ENCODE measurements at places on chromosomes 5 and 9.
A peak's percentile ranks its signal among the peaks of the same experiment; 100 is the strongest.

GRCh38 chr5:176619203-176619568, 9.2 kb upstream of the GPRIN1 start:
- DNase-seq, result no peak

DNA sequence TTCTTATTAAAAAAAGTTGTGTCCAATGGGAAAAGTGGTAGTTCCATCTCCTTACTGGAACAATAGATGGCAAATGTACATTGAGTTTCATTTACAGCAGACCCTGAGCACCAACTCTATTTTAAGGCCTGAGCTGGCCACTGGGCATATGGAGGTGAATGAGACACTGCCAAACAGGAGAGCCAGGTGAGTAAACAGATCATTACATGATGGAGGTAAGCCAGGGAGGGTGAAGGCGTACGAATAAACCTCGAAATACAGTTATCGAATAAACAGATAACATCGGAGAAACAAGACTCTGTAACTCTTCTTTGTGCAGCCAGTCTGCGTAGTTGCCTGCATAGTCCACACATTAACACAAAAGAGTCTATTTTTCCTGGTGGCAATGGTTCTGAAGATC, 446.4 kb upstream of the KLF4 start:
- peak; percentile 42 for DNase-seq

DNA sequence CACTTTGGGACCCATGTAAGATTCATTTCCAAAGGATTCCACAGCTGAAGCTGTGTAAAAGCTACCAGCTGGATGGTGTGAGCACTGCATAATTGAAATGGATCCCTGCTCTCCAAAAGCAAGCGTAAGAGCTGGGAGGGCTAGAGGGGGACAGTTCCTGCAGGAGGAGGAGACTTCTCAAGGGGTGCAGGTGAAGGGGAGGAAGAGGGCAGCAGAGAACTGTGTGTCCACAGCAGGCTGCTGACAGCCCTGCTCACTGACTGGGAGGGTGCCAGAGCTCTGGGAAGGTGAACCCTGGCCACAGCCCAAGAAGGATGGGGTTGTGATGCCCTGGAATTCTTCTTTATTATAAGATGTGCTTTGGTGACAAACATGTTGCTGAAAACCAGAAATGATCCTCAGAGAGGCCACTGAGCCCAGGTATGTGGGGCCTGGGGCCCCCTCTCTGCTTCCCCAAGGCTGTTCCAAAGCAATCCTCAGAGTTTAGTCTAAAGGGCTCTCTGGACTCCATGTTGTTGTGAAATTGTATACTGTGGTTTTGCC, 112.8 kb upstream of the SLC25A48 start:
- DNase-seq, result no peak

GRCh38 chr9:91814201-91814600, 135.8 kb downstream of the ROR2 start:
- no peak for DNase-seq

- no peak for DNase-seq
These were observed 19.7 kb downstream of the RAI14 start for GRCh38 chr5:34675857-34676256.

DNA sequence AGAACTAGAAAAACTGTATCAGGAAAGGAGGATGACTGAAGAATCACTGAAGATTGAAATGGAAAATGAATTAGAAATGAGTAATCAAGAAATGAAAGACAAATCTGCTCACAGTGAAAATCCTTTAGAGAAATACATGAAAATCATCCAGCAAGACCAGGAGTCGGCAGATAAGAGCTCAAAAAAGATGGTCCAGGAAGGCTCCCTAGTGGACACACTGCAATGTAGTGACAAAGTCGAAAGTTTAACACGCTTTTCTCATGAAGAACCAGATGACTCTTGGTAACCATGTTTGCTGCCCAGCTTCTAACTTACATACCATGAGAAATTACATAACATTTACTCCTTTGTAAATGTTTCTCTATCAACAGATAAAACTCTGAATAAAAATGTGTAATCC, 37.1 kb downstream of the CPLANE1 start:
- DNase-seq, result no peak

GRCh38 chr9:123080444-123080843, 47.0 kb downstream of the GPR21 start:
- DNase-seq, result no peak

- no peak for DNase-seq
These were observed 42.3 kb downstream of the B4GALT1 start for GRCh38 chr9:33124751-33125381.

- DNase-seq, result no peak
These were observed 99.3 kb downstream of the AMBP start for GRCh38 chr9:113978725-113979342.

DNA sequence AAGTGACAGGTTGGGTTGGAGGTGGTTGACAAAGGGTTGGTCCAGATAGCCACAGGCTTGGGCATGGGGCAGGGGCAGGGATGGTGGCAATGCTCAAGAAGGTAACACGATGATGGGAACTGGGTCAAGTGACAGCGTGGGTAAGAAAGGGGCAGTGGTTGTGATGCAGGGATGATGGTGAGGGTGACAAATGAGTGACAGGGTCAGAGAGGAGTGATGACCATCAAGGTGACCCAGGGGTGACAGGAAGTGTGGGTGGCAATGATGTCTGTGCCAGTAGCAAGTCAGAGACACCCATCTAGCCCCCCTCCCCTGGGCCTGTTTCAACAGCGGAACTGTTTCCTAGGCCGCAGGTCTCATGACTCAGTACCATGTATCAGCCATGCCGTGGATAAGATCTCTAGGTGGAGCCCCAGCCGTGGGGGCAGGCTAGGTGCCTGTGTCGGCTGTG, 20.5 kb downstream of the AQP3 start:
- no peak for DNase-seq

DNA sequence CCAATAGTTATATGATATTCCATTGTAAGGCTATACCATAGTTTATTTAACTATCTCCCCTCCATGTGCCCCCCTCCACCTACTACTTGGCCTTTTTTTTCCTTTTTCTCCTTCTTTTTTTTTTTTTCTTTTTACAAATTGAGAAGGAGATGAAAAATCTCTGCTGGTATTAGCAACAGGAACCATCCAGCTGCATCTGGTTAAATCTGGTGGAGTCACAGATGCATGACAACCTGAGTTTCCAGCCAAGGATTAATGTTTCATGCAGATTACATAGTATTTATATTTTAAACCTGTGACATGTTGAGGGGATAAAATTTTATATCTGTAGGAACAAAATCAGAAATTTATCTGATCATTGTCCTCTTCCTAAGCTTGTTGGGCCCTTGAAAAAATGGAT, 128.5 kb upstream of the IQGAP2 start:
- DNase-seq, result no peak

DNA sequence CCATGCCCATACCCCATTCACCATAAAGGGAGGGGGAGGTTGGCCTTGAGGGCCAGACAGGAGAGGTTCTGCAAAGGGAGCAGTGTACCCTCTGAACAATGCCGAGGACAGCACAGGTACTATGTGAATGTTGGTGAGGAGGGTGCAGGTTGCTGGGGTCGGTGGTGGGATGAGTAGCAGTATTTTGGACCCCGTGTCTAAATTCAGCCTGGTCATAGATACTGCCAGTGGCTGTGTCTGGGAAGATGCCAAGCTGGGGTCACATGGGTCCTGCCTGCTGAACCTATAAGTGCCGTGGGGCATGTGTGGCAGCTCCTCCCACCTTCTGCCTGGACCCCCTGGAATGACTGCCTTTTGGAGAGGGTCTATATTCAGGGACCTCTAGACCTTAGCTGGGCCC, 11.4 kb upstream of the SPINK4 start:
- DNase-seq, result no peak

DNA sequence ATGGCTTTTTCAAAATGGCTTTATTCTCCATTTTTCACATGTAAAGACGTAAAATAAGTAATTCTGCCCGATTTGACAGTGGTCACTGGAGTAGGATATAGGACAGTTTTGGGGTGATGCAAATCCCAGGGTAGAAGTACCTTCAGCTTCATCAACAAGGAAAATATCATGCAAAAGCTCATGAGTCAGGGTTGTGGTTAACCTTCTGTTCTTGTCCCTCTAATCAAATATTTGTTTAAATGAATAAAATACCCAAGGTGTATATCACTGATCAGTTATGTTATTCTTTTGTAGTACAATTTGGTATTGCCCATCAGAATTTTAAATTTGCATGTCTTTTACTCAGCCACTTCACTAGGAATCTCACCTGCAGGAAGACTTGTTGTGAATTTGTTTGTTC, 40.0 kb downstream of the FBXL7 start:
- DNase-seq, result no peak

DNA sequence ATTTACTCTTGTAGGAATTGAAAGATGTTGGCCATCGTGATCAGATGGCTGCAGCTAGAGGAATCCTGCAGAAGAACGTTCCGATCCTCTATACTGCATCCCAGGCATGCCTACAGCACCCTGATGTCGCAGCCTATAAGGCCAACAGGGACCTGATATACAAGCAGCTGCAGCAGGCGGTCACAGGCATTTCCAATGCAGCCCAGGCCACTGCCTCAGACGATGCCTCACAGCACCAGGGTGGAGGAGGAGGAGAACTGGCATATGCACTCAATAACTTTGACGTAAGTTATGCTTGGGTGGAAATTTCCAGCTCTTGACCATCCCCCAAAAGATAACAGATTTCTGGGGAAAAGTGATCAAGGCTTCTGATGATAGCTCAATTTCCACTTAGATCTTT, 50.6 kb downstream of the LRRTM2 start:
- DNase-seq, result no peak

DNA sequence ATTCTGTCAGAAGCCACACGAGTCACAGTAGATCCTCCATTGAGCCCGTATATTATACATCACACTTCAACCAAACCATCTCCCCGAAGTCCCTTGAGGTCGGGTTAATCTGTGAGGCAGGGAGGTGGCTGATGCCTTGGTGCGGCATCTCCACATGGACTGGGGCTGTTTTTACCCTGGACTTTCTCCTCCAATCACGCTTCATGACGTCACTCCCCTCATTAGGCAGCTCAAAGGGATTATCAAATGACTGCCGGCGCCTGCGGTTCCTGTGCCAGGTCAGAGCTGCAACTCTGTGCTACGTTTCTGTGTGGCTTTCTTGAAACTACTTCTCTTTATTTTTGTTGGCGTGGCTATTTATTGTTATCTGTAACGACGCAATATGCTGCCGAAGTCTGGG, 53.7 kb downstream of the TMOD1 start:
- DNase-seq, result no peak

DNA sequence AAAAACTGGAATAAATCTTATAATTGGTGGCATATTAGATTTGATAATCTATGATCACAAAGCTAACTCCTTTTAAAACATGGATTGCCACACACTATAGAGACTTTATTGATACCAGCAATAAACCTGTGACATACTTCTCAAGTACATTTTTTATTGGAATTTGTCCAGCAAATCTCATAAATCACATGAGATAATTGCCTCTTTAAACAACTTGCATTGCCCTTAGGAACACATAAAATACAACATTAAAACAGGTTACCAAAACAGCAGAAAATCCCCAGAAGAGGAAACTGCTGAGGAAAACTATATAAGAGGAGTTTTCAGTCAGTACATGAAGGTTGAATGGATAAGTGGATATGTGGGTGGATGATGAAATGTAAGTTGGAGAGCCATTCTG, 124.6 kb downstream of the SNCAIP start:
- no peak for DNase-seq

DNA sequence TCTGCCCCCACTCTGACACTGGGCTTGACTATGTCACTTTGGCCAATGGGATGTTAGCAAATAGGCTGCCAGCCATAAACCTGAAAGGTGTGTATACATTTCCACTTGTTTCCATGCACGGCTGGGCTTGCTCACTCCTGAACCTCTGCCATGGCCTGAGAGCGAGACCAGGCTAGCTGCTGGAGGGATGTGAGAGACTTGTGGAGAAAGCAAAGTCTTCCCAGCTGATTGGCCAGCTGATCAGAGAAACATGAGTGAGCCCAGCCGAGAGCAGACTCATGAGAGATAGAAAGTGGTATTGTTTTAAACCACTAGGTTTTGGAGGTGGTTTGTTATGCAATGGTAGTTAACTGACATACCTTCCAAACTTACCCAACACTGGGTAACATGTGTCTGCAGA, 13.9 kb downstream of the FAM193B start:
- no peak for DNase-seq

- DNase-seq, result no peak
These were observed 71.5 kb downstream of the INVS start for GRCh38 chr9:100170556-100170955.

DNA sequence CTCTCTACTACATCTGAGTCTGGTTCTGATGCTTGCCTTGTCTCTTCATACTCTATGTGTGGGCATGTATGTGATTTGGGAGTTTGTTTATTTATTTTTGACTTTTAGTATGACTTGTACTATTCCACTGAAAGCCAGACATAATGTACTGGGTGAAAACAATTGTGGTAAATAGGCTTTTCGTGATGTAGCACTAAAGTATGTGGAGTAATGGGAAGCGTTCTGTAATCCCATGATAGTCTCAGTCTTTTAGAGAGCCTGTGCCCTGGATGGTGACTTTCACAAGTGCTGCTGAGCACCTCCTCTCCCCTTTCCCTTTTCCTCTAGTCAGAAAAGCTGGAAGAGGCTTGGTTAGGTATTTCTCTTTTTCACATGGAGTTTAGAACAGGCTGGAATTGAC, 85.8 kb upstream of the S1PR3 start:
- no peak for DNase-seq

DNA sequence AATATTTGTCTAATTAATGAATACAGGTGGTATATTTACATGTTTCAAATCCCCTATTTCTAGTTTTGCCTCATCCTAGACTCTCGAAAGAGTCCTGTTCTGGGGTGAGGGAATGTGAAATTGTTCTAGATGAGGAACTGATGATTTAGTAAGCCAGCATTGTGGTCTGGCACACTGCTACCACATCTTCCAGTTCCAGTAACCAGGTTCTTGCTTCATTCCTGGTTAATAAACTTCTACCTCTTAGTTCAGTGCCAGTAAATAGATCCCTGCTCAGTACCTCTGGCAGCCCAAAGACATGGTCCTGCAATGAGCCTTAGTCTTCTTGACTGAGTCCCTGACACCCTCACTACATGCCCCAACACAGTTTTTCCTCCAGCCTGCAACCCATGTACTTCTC, 207.7 kb downstream of the SREK1 start:
- DNase-seq, result no peak

DNA sequence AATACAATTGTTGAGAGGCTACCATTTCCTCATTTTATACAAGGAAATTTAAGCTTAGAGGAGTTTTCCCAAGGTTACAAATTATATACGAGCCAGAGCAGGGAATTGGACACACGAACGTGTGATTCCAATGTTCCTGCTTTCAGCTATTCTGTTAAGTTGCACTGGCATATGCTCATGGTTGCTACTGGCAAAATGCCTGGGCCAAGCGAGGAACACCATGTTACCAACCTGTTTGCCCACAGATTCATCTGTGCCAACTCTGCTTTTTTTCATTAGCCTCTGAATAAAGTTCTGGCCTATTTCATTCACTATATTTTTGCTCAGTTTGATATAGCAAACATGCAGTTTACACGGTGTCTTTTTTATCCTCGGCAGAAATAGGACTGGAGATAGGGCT, 5.1 kb upstream of the C5orf46 start:
- no peak for DNase-seq

GRCh38 chr5:59035681-59036080, 452.8 kb downstream of the RAB3C start:
- no peak for DNase-seq
